ENCODE measurements at places on chromosomes 1 and 21. TPM values are rescaled to one million over a fixed set of nuclear protein-coding genes. Genes with fewer than 3 reads are reported as not detected.

GRCh38 chr1:209769171-209769904 lies 13.5 kb downstream of the TRAF3IP3 start:
- peak; percentile 40 for DNase-seq

GRCh38 chr1:221394011-221394544 lies 347.8 kb downstream of the DUSP10 start:
- peak; percentile 48 for DNase-seq

DNA sequence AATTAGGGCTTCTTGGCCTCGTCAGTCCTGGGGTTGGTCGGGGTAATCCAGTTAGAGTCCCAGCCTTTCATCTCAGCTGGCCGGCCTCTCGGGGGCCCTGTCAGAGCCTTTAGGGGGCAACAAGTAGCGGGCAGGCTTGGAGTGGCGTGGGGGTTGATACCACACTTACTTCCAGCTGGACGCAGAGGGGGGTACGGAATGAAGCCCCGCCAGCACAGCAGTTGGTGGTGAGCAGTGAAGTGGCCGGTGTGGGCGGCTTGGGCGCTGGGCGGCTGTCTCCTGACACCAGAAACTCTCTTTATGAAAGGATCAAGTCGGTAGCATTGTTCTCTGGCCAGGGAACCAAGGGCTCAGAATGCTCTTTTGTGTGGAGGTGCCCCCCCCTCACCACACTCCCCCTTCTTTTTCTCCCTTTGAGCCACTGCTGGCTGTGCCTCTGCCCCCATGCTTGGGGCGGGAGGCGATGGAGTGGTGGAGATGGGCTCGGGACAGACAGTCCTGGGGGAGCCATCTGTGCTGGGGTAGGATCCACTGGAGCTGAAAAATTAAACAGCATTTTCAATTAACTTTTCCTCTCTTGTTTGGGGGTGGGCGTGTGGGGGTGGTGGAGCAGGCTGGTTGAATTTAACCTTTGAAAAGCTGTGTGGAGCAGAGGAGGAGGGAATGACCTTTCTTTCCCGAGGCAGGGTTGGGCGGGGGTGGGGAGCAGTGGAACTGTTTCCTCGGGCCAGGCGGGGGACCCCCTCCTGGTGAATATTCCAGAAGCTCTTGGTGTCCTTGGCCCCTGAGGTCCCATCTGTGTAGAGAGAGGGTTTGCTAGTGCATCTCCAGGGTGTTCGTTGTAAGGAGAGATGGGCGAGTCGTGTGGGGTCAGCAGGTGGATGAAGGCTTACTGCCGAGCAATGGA lies 102.7 kb downstream of the RNF220 start:
- no peak for DNase-seq

- DNase-seq, result no peak
These were observed 20.0 kb downstream of the PHLDA3 start for GRCh38 chr1:201448990-201449389.

DNA sequence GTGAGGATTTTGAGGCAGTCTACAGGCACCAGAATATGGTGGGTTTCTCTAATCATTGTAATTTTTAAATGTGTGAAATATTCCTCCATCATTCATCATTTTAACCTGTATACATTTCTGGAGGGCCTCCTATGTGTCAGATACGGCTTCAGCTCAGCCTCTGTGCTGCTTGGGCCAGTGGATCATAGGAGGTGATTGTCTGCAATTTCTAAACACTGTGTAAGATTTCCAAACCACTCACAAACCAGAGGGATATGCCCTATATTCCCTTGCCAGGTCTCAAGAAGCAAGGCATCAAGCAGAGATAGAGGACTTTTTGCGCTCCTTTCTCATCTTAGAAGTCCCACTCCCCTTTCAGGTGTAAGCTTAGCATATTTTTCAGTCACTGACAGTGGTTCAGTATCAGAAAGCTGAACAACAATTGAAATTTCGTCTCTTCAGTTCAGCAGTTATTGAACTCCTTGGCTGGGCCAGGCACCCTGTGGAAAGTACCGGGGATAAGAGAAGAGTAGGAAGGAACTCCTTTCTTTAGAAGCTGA lies 190.9 kb downstream of the NFIA start:
- DNase-seq, result no peak

GRCh38 chr1:228899421-228899956 lies 164.2 kb downstream of the RHOU start:
- DNase-seq, result no peak

DNA sequence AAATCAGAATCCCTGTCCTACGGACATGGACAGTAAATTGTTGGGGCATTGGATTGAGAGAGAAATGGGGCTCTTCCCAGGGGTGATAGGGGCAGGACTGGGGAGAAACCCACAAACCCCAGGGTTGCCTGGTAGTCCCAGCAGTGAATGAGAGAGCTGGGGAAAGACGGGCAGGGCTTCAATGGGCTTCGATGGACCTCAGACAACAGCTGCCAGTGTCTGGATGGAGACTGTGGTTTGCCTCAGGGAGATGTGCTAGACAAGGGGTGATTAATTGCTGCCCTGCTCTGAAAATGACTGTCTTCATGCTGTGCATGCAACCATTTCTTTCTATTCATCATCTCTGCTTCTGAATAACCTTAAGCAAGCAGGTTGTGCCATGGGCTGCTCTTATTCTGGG lies 7.4 kb downstream of the GPR25 start:
- DNase-seq, result no peak

GRCh38 chr1:55725378-55725777 lies 510.2 kb upstream of the USP24 start:
- DNase-seq, result no peak

DNA sequence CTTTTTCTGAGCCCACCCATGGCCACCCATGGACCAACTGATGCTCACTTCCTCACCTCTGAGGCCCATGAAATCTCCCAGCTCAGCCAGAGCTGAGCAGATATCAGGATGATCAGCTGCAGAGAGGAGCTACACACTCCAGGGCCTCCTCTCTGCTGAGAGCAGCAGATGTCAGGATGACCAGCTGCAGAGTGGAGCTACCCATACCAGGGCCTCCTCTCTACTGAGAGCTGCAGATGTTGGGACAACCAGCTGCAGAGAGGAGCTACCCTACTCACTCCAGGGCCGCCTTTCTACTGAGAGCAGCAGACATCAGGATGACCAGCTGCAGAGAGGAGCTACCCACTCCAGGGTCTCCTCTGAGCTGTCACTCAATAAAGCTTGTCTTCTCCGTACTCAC lies 71.4 kb upstream of the LPGAT1 start:
- no peak for DNase-seq

DNA sequence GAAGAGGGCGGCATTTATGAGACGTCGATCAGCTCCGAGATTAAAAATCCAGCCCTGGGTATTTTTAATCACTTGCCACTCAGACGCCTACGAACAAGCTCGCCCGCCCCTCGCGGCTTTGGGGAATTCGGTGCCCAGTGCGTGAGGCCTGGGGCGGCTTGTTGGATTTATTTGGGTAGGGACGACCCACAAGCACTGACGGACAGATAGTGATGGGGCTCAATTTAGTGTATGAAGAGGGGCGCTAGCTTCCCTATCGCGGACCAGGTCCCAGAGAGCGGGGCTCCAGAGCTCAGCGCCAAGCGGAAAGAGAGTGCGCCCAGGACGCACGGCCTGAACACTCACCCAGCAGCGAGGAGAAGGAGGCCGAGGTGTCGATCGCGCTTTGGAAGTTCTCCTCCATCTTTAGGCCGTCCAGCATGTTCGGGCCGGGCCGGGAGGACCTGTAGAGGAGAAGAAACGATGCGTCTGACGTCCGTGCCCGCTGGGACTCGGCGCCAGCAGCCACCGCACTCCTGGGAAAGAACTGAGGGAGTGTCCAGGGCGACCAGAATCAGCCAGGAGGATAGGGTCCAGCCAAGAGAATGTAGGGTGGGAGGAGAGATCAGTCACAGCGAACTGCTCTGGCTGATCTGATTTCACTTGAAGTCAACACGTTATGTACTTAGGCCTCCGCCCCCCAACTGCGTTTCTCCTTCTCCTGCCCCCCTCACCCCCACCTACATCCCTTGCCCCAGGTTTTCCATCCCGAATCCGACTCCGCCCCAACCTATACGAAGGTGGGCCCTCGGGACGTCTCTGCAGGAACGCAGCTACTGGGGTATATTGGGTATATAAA lies 1.2 kb downstream of the LMX1A start:
- no peak for DNase-seq

DNA sequence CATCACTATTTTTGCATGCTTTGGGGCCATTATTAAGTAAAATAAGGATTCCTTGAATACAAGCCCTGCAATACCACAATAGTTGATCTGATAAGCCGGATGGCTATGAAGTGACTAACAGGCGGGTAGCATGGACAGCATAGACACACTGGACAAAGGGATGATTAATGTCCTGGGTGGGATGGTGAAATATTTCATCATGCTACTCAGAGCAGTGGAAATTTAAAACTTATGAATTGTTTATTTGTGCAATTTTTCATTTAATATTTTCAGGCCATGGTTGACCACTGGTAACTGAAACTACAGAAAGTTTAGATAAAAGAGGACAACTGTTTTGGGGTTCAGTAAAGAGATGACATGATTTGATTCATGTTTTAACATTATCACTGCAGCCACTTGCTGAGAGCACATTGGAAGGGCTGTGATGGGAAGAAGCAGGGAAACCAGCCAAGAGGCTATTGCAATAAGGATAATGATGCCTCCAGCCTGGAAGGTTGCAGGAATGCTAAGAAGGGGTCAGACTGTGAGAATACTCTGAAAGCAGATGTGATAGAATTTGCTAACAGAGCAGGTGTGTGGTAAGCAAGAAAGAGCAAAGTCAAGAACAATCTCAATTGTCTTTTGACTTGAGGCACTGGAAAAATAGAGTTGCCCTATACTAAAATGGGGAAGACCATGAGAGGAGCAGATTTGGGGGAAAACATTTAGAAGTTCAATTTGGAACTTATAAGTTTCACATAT lies 62.5 kb upstream of the TNFSF4 start:
- DNase-seq, result peak; percentile 56

- no peak for DNase-seq
These were observed 49.5 kb downstream of the YARS1 start for GRCh38 chr1:32767641-32768040.

GRCh38 chr1:173433751-173434326 lies 43.3 kb upstream of the PRDX6 start:
- DNase-seq, result no peak

The S100A2 gene
- 17.8 TPM for total RNA-seq

The FABP3 gene
- total RNA-seq, result not detected

The KRTAP21-2 gene
- total RNA-seq, result not detected

The NUP210L gene
- total RNA-seq, result 0.02 TPM

The SPRR2A gene
- total RNA-seq, result not detected

The C8A gene
- not detected for total RNA-seq
